Ureter (tissue), 1 donor: ENCODE measurements at places on chromosomes 6 and 20. TPM values are rescaled to one million over a fixed set of nuclear protein-coding genes. Genes with fewer than 3 reads are reported as not detected.

Gene C4B
- 152 TPM for total RNA-seq

Gene SGK2
- 29.8 TPM for total RNA-seq

Gene CABLES2
- 4.0 TPM for total RNA-seq

Gene CARMIL1
- total RNA-seq, result 28.4 TPM

Gene PGM3
- 25.3 TPM for total RNA-seq

Gene IP6K3
- total RNA-seq, result 2.6 TPM

Gene JAG1
- total RNA-seq, result 161 TPM

Gene PROKR2
- total RNA-seq, result not detected

Gene BTN1A1
- not detected for total RNA-seq

Gene KIF13A
- 57.7 TPM for total RNA-seq

Gene PRR3
- total RNA-seq, result 17.3 TPM

Gene ZNF831
- 1.4 TPM for total RNA-seq

Gene CCN6
- not detected for total RNA-seq

Gene MOXD1
- total RNA-seq, result 13.8 TPM

Gene METTL24
- 8.1 TPM for total RNA-seq

Gene DOP1A
- total RNA-seq, result 43.1 TPM

Gene GGTLC1
- not detected for total RNA-seq

Gene ADGB
- total RNA-seq, result not detected

Gene STXBP5
- 33.8 TPM for total RNA-seq

Gene C6orf118
- not detected for total RNA-seq

Gene SLC24A3
- total RNA-seq, result 17.1 TPM

Gene EYA4
- total RNA-seq, result 4.1 TPM

Gene FOXS1
- total RNA-seq, result not detected

Gene CST7
- 1.6 TPM for total RNA-seq

Gene TGM3
- not detected for total RNA-seq

Gene SLC4A11
- 56.3 TPM for total RNA-seq

Gene STX11
- total RNA-seq, result 5.8 TPM

Gene SLC35F1
- total RNA-seq, result 0.91 TPM

Gene TXLNB
- total RNA-seq, result 0.94 TPM

Gene STX16
- total RNA-seq, result 84.4 TPM

Gene TRIM10
- not detected for total RNA-seq

Gene MEI4
- 0.47 TPM for total RNA-seq

Gene HS3ST5
- total RNA-seq, result 3.2 TPM

Gene DDO
- 0.42 TPM for total RNA-seq

Gene NTSR1
- total RNA-seq, result not detected

Gene C6orf163
- total RNA-seq, result 7.7 TPM

Gene PRDM13
- total RNA-seq, result not detected

Gene NMBR
- not detected for total RNA-seq

Gene TP53TG5
- 1.2 TPM for total RNA-seq

Gene ACTL10
- total RNA-seq, result 3.6 TPM

Gene RUNX2
- 18.3 TPM for total RNA-seq

Gene PTK6
- 55.1 TPM for total RNA-seq

Gene HTR1E
- total RNA-seq, result not detected

Gene VWA7
- 5.5 TPM for total RNA-seq

Gene KCNG1
- total RNA-seq, result 22.4 TPM

Gene ZKSCAN8
- 28.6 TPM for total RNA-seq

Gene EYS
- total RNA-seq, result not detected

Gene PI3
- total RNA-seq, result 1.7 TPM
